ENCODE measurements at places on chromosomes 5 and 9.

DNA sequence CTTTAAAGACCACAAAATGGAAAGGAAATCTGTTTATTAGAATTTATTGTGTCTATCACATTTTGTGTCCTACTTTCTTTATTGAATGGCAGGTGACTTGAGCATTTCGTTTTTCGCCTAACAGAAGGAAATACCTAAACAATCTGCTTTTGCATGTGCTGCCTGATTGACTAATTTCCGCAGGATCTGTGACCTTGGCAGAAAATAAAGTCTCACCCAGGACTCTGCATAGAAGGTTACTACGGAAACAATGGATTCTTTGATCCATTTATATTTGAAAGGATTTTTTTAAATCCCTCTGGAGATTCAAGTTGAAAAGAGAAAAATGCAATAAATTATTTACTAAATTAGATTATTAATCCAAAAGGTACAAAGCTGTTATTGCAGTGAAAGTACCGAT is 61.0 kb upstream of the CAST start:
- DNase-seq = no peak

DNA sequence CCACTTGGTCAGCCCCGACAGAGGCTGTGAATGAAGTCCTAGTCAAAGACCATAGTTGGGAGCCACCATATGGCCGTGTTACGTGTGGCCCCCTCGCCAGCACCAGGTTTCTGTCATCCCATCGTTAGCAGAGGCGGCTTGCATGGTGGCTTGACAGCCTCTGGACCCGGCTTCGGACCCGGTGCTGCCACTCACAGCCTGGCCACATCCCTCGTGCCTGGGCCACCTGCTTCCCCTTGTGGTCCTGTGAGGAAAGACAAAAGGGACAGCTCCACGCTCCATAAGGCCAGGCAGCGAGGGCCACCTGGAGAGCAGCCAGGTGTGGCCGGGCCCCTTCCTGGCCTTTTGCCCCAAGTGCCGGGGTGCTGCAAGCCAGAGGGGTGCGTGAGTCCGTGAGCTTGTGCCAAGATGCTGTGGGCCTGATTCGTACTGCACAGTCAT is 6.2 kb downstream of the NKD2 start:
- no peak for DNase-seq

DNA sequence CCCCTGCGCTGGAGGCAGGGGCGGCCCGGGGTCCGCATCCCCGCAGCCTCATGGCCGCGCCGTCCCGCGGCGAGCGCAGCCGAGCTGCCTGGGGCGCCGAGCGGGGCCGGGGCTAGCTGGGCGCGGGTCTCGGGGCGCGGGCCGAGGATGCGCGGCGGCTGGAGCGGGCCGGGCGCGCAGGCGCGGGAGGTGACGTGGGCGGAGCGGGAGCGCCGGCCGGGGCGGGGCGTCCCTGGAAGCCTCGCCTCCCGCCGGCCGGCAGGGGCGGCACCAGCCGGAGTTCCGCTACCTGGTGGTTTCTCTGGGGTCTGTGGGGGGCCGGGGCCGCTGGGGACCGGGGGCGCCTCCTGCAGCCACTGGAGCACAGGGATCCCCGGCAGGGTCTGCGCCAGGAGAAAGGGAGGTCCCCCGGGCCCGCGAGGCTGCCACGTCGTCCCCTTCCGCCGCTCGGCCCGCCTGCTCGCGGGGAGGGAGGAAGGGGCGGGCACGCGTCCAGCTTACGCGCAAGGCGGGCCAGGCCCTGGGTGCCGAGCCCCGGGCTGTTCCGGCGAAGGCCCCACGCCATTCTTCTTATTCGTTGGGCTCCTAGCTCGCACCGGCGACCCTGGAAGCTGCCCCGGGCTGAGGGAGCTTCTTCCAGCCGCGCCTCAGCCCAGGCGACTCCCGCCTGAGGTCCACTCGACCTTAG is at the start of gene LPCAT1:
LPCAT1 (minus strand) TSS at position 168 of the 688 bp plus-strand sequence; CDS start at position 52, 116 bp downstream.
- DNase-seq = peak; percentile 87

DNA sequence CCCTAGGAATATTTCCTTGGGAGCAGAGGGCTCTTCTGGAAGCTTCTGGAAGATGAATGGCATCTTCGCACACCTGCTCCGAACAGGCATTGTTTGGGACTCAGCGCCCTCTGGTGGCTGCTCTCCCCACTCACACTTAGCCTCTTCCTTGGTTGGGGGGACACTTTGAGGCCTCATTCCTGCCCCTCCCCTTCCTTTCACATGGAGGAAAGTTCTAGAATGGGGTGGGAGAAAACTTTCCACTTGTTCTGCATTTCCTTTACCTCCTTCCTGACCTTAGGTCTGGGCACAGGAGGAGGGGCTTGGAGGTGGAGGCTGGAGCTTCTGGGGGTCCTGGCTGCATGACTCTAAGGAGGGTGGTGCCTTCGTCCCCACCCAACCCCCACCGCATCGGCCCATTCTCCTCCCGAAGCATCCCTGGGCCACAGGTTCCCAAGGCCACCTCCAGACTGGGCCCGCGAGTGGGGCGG is 19.3 kb upstream of the SMIM32 start:
- DNase-seq = peak; percentile 47

DNA sequence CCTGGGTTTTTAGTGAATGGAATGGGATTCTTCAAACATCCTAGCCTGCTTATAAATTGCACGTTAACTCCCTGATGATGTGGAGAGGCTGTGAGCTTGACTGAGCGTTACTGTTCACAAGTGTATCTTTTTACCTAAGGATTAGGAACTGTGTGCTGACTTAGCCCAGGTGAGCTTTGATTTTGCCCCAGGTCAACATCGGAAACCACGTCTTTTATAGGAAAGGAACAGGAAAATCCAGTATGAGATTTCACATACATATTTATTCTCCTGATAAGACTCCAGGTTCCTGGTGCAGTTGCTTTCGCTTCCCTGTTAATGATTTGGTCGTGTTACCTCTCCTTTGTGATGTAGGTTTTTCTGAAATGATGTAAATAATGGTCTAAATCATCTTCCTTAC is 103.2 kb upstream of the BASP1 start:
- no peak for DNase-seq

DNA sequence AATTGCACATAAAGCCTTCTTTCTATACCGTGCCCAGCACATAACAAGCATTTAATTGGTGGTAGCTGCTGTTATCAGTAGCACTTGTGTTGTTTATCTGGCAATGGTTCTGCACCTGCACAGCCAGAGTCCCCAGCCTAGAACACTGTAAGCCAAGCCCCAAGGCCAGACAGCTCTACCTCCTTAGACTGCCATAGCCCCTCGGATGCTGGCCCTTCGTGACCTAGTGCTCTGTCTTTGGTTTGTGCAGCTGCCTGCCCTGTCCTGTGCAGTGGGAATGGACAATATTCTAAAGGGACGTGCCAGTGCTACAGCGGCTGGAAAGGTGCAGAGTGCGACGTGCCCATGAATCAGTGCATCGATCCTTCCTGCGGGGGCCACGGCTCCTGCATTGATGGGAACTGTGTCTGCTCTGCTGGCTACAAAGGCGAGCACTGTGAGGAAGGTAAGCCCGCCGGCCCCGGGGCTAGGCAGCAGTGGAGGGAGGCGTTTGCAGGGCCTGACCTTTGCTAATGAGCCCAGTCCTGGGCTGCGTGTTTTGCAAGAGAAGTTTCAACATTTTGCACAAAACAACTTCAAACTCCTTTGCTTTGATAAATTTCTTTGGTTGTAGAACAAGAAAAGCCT is 173.3 kb upstream of the WWC1 start:
- DNase-seq = no peak

- no peak for DNase-seq
Measured at GRCh38 chr9:74503219-74503618, 6.1 kb downstream of the RORB start.

GRCh38 chr9:128087262-128087661 is 19.2 kb downstream of the SLC25A25 start:
- no peak for DNase-seq

DNA sequence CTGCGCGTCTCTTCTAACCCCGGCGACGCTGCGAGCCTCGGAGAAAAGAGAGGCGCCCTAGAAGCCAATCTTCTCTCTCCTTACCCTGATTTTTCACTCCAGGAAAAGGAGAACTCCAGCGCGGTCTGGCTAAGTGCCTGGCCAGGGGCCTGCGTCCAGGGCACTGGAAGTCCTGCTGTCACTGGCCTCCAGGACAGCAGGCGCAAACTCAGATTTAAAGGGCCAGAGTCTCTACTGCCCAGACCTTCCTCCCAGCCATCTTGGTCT is 553 bp upstream of the FOXB2 start:
- DNase-seq = no peak

- peak; percentile 74 for DNase-seq
Measured at GRCh38 chr5:135993880-135994636, 34.7 kb upstream of the TGFBI start.

DNA sequence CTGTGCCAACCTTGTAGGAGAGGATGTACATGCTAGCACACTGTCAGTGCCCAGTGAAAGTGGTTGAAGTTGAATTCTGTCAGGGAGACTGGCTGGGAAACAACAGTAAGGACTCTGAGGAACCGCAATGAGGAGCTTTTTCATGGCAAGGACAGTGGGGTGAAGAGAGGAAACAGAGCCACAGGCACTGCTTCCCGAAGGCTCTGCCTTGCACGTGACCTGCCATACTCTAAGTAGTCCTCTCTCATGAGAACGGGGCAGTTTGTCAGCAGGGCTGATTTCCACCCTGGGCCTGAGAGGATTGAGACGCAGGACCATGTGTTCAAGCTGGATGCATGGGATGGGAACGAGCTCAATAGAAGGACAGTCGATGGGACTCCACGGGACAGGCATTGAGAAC is 106.6 kb upstream of the CTSL start:
- no peak for DNase-seq

DNA sequence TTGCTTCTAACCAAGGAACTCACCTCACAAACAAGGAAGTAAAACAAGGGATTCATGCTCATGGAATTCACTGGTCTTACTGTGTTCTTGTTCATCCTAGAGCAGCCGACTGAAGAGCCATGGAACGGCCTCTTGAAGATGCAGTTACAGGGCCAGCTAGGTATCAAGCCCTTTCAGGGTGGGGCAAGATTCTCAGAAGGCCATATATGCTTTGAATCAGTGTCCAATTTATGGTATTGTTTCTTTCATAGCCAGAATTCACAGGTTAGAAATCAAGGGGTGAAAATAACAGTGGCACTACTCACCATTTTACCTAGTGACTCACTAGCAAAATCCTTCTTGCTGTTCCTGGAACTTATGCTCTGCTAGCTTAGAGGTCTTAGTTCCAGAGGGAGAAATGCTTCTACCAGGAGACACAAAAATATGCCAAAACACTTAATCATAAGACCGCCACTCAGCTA is 159.5 kb upstream of the CDH10 start:
- peak; percentile 1 for DNase-seq

DNA sequence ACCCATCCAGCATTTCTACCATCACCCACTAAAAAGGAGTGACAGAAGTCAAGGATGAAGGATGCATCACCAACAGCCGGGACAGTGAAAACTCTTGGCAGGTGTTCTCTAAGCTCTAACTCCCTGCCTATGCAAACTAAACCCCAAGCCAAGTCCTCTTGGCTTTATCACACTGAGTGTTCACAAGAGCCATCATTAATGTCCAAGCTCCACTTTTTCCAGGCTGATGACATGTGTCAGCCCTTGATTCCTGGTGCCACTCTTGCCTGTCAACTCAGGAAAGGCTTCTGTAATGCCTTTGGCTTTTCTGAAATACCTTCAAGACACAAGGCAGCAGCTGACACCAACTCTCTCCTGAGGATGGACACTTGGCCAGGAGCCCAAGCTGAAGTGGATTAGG is 86.9 kb downstream of the NR6A1 start:
- DNase-seq = no peak

DNA sequence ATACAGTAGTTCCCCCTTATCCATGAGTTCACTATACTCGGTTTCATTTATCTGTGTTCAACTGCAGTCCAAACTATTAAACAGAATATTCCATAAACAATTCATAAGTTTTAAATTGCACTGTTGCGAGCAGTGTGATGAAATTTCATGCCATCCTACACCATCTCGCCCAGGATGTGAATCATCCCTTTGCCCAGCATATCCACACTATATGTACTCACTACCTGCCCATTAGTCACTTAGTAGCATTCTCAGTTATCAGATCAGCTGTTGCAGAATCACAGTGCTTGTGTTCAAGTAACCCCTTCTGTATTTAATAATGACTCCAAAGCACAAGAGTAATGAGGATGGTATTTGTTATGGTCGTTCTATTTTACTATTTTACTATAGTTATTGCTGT is 51.5 kb downstream of the SHOC1 start:
- DNase-seq = peak; percentile 77

- DNase-seq = no peak
Measured at GRCh38 chr9:15243081-15243480, 63.9 kb downstream of the TTC39B start.

- no peak for DNase-seq
Measured at GRCh38 chr5:176420972-176421544, 4.7 kb upstream of the CLTB start.

DNA sequence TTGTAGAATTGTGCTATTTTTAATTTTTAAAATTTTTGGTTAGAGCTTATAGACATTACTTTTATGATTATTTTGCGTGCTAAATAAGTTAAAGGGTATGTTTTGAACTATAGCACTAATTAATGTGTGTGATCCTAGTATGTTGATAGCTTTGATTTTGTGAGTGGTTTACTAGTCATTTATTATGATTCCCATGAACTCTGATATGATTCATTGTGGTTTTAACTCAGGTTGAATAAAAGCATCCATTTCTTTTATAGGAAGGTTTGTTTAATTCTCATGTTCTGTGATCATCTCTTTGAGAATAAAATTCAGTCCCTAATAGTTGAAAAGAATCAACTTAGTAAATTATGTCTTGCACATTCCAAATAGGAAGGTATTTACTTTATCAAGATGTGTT is 22.5 kb downstream of the C5orf22 start:
- DNase-seq = no peak

DNA sequence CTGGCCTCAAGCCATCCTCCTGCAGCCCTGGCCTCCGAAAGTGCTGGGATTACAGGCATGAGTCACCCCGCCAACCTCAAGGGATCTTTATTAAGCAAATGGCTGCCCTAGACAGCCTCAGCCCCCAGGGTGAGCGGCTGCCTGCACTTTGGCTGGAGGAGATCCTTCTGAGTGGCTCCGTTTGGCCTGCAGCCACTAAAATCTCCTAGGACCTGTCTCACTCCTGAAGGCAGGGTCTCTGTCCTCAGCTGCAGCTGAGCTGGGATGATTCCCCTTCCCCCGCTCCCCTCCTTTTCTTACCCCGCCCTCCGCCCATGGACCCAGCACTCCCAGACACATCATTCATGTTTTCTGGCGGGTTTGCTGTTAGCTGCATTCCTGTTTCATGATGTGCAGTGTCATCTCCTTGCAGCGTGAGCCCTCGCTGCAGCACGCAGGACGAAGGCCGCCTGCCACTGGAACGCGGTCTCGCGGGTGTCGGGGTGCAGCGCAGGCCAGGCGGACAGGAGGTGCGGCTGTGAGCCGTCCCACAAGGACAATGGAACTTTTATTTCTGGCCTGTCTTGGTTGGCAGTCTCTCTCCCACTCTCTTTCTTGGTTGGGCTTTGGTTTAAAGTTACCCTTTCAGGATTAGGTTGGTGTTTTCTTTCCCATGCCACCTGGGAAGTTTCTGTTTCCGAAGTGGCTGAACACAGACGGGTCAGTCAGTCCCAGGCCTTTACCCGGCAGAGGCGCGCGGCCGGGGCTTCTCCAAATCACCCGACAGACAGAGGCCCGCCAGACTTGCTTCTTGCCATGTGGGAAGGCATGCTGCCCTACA is 137.1 kb downstream of the FOXD1 start:
- DNase-seq = peak; percentile 94

GRCh38 chr5:132428147-132428482 is 58.6 kb downstream of the SLC22A5 start:
- DNase-seq = no peak

GRCh38 chr9:14677872-14678271 is 15.4 kb downstream of the ZDHHC21 start:
- no peak for DNase-seq

Data from MG63 (cell line).